ENCODE measurements at places on chromosomes 2 and 18. TPM values are rescaled to one million over a fixed set of nuclear protein-coding genes. Genes with fewer than 3 reads are reported as not detected.

GRCh38 chr2:206086716-206087350, 859 bp upstream of the INO80D start:
- no peak for DNase-seq

DNA sequence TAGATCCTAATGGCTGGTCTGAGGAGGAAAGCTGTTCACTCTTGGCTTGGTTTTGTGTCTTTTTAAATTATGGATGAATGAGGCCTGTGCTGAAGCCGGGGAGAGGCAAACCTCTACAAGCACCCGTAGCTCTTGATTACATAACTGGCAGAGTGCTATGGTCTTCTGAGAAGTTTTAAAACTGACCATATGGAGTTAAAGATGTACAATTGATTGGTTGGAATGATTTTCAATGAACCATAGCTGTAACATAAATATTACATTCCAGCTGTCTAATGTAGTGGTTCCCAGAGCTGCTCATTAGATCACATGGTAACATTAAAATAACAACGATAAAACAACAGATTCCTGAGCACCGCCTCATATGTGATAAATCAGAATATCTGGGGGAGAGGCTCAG, 71.1 kb upstream of the MAP4K3 start:
- no peak for DNase-seq

GRCh38 chr2:64525317-64525613, 1.1 kb downstream of the AFTPH start:
- DNase-seq = no peak

DNA sequence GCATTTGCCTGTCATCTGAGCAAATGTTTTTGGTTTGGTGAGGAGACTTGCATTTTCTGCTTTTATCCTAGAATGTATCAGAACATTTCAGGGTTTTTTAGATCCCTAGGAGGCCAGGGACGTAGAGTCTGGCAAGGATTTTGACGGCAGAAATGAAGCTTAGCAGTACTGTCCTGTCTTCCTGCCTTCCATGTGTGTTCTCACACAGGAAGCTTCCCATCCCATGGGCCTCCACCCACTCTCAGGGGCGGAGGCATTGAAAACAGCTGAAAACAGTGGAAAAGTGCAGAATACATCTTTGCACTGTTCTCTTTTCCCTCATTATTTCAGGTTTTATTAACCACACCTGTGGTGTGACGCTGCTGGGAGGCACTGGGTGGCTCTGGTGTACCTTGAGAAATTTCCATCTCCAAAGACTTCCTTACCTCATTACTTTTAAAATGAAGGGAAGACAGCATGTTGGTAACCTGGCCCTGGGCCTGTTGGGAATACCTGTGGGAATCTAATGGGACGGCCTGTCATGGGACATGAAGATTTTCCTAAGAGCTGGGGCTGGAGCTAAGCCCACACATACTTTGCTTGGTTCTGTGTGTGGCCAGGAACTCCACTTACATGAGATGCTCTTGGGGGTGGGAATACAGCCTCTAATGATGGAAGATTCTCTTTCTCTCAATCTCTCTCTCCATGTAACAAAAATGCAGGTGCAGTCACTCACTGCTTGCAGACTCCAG, 20.5 kb downstream of the PCARE start:
- no peak for DNase-seq

DNA sequence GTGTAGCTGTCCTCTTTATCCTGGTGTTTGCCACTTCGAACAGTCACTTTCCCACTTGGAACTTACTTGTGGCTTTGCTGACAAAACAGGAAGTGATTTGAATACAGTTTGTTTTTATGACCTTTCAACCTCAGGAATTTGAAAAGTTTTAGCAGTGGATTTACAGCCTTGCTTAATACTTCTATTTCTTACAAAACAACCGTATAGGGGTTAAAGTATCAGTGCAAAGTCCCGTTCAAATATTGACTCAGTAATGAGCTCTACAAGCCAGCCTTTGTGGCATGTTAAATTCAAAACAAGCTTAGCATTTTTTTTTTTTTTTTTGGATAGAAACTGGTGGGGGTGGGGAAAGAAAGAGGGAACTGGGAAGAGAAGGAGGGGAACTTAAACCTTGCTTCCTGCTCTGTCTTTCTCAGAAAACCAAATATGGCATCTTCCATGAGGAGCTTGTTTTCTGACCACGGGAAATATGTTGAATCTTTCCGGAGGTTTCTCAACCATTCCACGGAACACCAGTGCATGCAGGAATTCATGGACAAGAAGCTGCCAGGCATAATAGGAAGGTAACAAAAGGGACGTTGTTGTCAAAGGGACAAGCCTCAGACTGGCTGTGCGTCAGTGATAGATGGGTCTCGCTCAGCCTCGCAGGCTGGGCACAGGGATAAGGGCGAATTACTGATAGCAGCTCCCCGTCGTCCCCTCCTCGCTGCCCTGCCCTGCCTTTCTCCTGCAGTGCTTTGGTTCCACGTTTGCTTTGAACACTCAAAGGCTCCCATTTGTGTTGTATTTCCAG, at the start of gene HNMT:
Gene HNMT (plus strand): TSS at position 408 of the 793 bp plus-strand sequence. CDS start 19 bp downstream, at position 427.
- peak; percentile 38 for DNase-seq

- no peak for DNase-seq
Measured at GRCh38 chr2:128604045-128604444, 285.4 kb upstream of the HS6ST1 start.

DNA sequence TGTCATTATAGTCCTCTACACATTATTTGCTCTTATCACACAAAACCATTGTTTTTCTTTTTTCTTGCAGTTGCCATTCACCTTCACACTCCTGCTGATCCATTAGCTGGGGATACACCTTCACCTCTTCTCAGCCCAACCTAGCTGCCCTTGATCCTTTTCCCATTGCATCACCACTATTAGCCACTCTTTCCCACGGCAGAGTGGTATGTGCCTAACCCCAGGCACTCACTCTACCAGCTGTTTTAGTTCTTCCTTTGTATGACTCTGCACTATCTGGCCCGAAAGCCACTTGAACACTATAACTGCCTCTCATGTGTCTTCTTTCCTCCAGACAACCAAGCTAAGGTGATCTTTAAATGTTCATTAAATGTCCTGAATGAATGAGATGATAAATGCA, 145.4 kb upstream of the PIK3C3 start:
- no peak for DNase-seq

DNA sequence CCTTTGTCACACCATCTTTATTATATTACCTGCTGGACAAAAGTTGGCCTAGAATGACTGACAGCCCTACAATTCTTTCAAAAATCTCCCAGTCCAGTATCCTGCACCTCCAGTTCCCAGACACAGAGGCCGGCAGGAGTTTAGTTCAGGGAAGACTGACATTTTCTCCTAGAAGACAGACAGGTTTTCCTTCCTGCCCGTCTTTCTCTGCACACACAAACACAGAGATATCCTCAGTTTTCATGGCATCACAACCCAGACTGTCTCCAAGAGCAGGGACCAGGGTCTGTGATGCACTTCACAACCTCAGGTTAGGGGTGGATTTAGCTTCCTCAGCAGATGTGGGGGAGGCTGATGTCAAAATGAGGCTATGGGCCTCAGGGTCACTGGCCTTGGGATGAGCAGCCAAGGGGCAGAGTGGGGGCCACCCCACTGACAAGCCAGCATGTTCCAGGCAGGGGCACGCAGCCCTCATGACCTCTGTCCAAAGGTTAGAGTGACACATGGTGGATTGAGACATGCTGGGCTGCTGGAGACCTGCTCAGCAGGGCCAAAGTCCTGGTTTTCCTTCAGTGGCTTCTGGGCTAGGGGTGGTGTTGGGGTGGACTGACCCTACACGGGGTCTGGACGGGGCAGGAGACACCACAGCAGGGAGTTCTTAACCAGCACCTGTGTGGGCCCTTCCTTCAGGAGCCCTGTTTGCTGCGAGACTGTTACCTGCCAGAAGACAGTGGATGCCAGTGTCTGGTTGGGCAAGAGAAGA, 70.5 kb downstream of the SFXN5 start:
- no peak for DNase-seq

DNA sequence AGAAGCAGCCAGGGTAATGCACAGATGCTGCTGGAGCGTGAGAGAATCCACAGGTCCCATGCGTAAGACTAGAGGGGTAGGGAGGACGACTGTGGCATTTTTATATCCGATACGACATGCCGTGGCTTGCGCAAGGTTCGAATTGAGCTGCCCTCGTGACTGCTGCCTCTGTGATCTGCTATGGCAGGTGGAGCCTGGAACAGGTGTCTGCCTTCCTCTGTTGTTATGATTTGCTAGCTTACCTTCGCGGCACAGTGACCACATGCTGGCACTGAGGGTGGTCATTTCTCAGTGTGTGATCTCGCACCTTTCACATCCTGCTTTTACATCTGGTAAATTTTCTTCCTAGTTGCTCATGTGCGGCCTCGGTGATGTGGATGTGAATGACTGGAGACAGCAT, 240.2 kb downstream of the ALPK2 start:
- no peak for DNase-seq

- DNase-seq = no peak
Measured at GRCh38 chr18:63774511-63774910, 707 bp upstream of the SERPINB7 start.

DNA sequence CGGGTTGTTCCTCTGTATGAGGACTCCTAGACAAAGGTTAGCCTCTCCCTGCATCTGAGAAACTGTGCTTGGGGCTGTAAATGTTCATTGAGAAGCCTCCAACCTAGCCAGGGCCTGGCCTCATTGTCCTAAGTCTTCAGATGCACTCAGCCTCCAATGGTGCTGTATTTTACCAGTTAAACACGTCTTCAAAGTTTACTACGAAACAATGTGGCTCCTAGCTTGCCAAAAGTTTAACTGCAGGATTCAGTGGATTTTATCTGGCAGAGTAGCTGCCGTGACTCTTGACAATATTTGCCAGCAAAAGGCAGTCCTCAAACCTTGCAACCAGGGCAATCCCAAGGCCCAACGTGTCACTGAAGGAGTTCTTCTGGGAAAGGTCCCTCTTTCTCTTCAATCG, 1.1 kb downstream of the PID1 start:
- no peak for DNase-seq

DNA sequence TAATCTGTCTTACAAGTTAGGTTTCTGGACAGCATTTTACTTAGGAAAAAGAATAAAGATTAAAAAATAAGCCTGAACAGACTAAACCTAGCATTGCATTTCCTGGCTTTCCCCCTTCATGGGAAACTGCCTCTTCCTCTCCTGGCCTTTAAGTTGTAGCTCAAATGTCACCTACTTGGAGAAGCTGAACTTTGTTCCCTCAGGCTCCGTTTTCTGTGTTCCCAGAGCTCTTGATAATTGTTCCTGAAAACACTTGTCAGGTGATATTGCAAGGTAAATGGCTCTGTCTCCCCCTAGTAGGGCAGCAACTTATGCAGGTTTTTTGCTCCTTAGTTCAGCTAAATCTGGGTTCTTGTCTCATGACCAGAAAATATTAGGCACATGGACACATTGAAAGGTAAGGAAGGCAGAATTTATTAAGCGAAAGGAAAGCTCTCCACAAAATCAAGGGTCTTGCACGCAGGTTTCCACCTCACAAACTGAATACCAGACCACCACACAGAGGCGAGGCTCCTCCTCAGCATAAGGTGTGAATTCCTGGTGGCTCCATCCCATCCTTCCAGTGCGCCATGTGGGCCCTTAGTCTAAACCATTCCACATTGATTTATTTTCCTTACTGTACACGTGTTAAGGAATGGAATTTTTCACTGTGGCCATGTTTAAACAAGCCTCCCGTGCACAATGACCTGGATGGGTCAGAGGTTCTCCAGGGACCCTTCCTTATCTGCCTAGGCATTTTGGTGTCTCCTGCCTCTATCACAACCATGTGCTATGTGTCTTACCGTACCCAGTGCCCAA, 229.3 kb downstream of the HNMT start:
- no peak for DNase-seq

- no peak for DNase-seq
Measured at GRCh38 chr2:238282861-238283738, 5.3 kb downstream of the PER2 start.

DNA sequence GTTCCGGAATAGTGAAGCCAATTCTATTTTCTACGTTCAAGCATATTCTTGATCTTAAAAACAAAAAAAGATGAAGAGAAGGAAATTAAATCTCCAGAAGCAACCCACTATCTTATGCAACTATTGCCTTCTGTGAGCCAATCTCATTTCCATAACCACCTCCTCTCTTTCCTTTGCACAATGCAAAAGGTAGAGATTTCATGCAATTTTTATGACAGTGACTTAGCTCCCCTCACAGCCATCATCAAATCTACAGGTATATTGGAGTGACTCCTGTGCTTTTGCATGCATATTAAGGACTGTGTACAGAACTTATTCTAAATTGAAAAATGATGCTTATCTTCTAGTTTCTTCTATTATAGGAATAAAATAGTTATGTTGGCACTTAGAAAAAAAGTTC, 191.8 kb downstream of the DCC start:
- DNase-seq = no peak

- DNase-seq = no peak
Measured at GRCh38 chr2:194363295-194363694, 1293.7 kb upstream of the SLC39A10 start.

- no peak for DNase-seq
Measured at GRCh38 chr2:209937893-209938292, 64.5 kb upstream of the RPE start.

DNA sequence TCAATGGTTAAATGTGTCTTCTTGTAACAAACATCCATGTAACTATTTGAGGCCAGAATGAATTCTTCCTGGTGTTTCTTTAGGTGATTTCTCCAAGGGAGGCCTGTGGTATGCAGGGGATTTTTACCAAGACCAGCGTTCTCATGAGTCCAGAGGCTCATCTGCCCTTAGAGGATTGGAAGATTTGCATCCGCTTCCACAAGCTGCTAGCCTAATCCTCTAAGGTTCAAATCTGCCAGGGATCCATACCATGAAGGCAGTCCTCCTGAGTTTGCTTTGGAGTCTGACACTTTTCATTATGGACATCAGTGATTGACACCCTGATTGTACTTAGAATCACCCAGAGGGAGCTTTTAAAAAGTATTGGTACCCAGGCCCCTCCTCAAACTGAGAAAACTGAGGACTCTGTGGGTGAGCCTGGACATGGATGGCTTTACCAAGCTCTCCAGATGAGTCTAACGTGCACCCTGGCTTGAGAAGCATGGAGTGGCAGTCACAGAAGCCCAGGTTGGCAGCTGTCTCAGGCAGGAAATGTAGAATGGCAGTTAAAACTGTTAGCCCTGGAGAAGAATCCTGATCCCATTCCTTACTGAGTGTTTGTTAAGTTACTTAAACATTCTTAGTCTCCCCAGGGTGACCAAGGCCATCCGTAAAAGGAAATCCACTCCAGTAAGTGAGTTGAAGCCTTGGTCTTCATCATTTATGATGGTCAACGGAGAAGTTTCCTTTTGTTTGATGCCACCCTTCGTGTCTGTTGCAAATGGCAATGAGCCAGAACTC, 95.3 kb upstream of the RMDN2 start:
- DNase-seq = no peak

Gene GPR35
- 0.31 TPM for total RNA-seq

Gene ERCC3
- 43.0 TPM for total RNA-seq

Gene PDE11A
- total RNA-seq = 1.7 TPM

Gene C1QL2
- 1.6 TPM for total RNA-seq

Gene WDCP
- 23.7 TPM for total RNA-seq

Gene CCDC74B
- 3.6 TPM for total RNA-seq

Gene DSC1
- not detected for total RNA-seq

Gene CACNB4
- 70.2 TPM for total RNA-seq

Gene MDH1B
- 2.5 TPM for total RNA-seq

Gene CEP192
- total RNA-seq = 66.3 TPM

Gene DSC2
- total RNA-seq = 5.9 TPM

Gene ADD2
- 435 TPM for total RNA-seq

Gene C2orf66
- total RNA-seq = 0.16 TPM

Measured in occipital lobe (tissue), 3 donors.